Activated CD4-positive, alpha-beta T cell treated with anti-CD3 and anti-CD28 coated beads, Interleukin-2, amount 50 U/mL, for 4 hours (primary cell): ENCODE measurements at places on chromosomes 6 and 20.

- DNase-seq, result no peak
Measured at GRCh38 chr6:117306227-117306790, 41.0 kb downstream of the VGLL2 start.

- no peak for DNase-seq
Measured at GRCh38 chr6:106882138-106882537, 92.4 kb downstream of the CD24 start.

DNA sequence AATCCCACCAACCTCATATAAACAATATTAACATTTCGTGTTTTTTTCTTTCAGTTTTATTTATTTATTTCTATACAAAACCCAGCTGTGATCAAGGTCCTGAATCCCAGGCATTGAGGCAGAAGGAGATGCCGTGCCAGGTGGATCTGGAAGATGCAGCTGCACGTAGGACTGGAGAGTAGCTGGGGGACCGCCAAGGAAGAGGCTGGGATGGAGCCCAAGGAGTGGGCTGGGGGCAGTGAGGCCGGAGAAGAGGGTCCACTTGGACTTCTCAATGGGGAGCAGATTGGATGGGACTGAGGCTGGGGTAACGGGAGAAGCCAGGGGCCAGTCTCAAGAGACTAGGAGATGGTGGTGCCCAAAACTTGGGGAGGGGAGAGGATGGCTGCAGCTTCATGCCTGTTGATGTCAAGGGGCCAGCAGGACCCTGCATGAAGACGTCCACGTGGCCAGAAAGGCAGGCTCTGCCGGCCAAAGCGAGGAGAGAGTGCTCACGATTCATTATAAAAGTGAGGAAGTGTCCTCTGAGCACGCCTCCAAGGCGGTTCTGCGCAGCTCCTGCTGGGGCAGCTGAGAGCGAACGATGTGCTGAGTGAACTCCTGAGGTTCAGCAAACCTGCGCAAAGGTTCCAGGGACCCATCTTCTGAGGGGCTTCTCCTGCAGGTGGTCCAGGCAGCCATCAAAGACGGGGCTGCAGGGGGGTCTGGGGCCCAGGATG lies 110.3 kb downstream of the BMP7 start:
- no peak for DNase-seq

DNA sequence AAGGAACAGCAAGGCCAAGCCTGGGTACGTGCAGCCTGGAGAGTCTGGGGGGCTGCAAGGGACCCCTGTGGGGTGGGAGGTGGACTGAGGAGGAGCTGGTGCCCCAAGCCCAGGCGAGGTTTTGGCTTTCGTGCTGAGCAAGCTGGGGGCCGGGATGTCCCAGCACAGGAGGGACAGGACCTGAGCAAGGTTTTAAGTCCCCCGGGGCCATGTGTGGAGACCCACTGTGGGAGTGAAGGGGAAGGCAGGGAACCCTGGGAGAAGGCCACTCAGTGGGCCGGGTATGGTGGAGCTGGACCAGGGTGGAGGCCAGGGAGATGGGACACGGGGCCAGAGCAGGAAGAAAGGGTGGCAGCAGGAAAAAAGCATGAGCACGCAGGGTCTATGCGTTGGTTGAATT lies 419.2 kb upstream of the SULF2 start:
- no peak for DNase-seq

DNA sequence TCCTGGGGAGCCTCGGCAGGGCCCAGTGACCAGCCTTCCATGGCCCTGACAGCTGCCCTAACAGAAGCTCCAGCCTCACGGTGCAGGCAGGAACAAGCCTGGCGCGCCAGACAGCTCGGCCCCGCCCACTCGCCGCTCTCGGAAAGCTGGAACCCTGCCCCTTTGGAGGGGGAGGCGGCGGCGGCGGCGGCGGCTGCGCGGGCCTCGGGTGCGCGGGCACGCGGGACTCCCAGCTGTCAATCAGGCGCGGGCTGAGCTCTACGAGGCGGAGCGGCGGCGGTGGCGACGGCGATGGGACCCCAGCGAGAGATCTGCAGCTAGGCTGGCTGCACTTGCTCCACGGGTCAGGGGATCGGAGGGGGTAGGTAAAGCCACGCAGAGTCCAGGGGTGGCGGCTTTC lies at the start of gene NRSN1:
Gene NRSN1 (plus strand): TSS at position 236 of the 400 bp plus-strand sequence. CDS start 8,113 bp downstream, outside the sequence.
- no peak for DNase-seq

GRCh38 chr20:51532577-51533191 lies 9.8 kb downstream of the NFATC2 start:
- DNase-seq, result no peak

DNA sequence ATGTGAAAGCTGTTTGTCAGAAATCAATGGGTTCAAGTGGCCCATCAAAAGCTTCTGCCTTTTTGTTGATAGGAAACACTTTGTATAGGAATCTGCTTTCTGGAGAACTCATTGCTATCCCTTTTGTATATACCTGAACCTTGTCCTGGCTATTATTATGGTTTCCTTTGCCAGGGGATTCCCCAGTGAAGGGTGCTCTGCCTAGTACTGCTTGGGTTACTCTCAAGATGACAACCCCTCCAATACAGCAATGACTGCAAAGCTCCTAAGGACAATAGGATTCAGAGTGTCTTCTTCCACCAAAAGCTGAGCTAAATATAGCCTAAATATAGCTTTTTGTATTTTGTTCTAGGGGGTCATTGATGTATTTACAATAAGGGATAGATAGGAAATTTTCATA lies 54.0 kb upstream of the PTPRK start:
- DNase-seq, result no peak
